ENCODE measurements at places on chromosomes 2 and 18. TPM values are rescaled to one million over a fixed set of nuclear protein-coding genes. Genes with fewer than 3 reads are reported as not detected.

LYG1 gene
- total RNA-seq = 0.29 TPM

DNA sequence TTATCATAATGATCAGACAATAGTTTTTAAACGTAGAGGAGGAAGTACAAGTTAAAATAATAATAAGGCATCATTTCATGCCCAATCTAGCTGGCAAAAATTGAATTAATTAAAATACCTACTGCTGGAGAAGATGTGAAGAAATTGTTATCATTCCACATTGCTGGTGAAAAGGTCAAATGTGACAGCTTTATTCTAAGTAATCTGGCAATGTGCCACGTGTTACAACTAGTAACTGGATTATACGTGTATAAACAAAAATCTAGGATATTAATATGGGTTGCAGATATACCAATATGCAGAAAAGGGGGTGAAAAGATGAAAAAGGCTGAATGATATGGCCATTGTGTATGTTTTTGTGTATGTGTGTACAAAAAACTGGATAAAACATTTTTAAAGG is 32.4 kb downstream of the SMAD2 start:
- DNase-seq = no peak

GRCh38 chr2:126729896-126730295 is 73.9 kb downstream of the GYPC start:
- DNase-seq = no peak

GRCh38 chr18:10514601-10515000 is 11.2 kb upstream of the NAPG start:
- DNase-seq = no peak

DNA sequence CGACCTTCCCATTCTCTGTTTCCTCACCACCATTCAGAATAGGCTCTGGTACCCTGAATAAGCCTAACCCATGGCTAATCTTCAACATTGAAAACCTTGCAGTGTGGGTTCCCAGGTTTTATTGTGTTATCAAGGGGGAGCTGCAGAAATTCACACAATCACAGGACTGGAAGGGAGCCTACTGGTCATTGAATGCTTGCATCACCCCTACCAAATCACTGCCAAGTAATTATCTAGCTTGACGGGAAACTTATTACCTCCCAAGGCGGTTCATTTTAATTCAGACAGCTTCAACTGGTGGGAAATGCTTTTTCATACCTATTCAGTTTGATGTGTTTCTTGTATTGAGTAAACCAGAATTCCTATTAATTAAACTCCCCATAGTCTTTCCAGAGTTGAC is 33.6 kb upstream of the EFEMP1 start:
- DNase-seq = no peak

GRCh38 chr2:239612133-239612532 is 211.3 kb upstream of the HDAC4 start:
- DNase-seq = no peak
